NCI-H1048 (cell line): ENCODE measurements at places on chromosomes 1 and 21.
A peak's percentile ranks its signal among the peaks of the same experiment; 100 is the strongest.

DNA sequence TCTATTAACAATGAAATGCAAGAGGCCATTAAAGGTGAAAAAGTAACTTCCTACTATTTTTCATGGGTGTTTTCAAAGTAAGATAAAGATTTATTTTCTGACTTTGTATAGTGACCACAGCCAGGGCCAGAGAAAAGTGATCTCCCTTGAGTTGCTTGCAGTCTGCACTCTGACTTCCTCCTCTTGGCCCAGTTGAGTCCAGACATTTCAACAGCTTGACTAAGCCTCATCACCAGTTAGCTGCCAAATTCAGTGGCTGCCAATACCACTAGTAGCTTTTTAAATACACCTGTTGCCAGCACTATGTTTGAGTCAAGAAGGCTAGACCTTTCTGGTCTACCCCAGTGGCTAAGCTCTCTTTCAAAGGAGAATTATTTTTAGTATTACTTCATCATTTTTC lies 3.7 kb upstream of the NEK7 start:
- DNase-seq, result no peak

DNA sequence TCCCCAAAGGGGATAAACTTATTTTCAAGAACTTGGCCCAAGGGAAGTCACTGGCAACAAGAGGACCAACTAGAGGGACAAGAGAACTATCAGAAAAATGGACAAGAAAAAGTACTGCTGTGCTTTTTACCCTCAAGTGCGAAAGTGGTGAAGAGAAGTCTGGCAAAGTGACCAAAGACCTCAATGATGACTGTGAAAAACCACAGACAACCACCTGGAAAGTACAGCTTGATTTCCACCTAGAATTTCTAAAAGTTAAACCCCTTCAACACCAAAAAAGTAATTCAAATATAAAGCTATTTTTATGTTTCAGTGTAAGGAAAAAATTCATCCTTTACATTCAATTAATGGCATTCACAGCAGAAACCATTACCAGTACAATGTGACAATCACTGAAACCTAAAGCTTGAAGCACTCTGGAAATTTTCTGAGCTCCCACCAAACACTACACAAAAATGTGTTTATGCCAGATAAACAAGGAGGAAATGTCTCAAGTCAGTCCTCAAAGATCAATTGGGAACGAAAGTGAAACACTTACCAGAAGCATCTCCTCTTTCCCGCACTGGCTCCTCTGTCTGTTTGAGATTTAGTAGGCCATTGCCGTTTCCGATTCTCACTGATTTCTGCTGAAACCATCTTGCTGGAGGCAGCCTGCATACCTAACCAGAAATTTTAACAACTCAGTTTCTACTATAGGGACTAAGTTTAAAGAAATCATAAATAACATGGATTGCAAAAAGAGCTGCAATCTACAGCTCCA lies 8.3 kb downstream of the SDE2 start:
- DNase-seq, result no peak

DNA sequence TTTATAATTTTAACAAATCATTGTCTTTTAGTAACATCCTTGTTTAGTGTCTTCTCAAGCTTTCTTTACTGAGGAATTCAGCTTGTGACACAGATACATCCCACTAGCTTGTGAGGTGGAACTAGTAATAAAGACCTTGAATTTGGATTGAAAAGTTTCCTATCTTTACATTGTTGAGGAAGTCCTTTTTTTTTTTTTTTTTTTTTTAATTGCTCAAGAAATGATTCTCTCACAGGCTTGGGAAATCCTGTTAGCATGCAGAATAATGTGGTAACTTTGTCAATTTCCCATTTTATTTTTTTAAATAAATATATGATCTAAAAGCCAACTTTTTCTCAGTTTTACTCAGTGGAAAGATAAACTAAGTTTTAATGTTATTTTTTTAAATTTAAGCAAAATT lies 15.8 kb downstream of the DENND2D start:
- no peak for DNase-seq

DNA sequence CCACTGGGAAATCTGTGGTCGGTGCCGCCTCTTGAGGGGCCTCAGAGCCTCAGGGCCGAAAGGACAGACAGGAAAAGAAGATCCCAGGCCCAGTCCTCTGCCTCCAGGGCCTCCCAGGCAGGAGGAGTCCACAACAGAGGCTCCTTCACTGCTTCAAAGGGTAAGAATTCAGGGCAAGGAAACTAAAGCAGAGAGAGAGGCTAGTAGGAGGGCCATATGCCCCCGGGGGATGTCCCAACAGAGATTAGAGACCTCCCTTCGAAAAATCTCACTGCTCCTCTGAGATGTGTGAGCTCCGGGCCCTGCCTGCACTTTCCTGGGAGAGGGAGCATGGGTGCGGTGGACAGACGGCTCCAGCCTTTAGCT lies 465.9 kb downstream of the NPHP4 start:
- no peak for DNase-seq

- no peak for DNase-seq
These were observed 101.7 kb downstream of the ESRRG start for GRCh38 chr1:216621536-216621935.

DNA sequence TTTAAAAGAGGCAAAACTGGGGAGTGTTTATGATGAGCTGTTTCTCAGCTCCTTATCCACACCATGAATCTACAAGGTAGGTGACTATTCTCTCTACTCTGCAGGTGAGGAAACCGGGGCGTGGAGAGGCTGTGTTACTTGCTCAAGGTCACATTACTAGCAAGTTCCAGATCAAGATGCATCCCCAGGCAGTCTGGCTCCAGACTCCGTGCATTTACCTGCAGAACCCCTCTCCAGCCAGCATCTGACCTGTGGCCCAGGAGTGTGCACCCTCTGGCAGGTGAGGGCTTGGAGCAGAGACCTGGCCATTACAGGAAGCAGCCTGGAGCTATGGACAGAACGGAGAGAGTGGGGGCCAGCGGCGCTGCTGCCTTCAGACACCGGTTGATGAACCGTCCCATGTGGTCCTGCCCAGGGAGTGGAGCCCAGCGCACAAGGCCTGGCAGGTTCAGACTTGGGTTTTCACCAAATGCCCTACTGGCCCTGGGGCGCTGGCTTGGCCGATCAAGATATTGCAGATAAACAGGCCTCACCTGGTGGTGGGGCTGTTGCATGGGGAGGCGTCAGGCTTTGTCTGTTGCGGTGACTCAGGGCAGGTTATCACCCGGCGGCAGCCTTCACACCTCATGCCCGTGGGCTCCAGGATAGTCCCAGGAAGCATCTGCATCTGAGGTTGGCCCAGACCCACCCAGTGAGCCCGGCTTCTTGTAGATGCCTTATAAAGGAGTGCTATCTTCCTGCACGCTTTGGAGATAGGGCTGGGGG lies 29.2 kb upstream of the WNT4 start:
- DNase-seq, result no peak

GRCh38 chr1:155226188-155226909 lies 17.9 kb downstream of the MTX1 start:
- DNase-seq, result peak; percentile 33

DNA sequence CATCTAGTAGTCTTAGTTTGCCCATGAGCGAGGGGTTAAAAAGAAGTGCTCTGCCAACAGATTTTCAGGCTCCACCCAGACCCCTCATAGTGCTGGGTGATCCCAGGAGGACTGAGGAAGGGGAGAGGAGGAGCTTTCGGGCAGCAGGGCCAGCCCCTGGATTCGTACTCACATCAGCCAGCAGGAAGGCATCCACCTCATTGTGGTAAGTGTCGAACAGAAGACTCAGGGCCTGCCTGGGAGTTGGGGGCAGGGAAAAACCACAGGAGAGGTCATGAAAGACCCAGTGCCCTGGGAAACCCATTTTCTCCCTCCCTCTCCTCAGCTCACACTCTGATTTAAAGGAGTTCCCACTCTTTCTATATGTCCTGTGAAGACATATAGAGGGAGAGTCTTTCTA lies 34.9 kb downstream of the PIK3C2B start:
- no peak for DNase-seq

- no peak for DNase-seq
These were observed 19.3 kb downstream of the HAO2 start for GRCh38 chr1:119387858-119388257.

GRCh38 chr21:36976882-36977651 lies 10.6 kb upstream of the HLCS start:
- DNase-seq, result no peak

GRCh38 chr1:179177182-179177581 lies 52.3 kb downstream of the ABL2 start:
- no peak for DNase-seq

GRCh38 chr1:61481315-61481715 lies 243.6 kb downstream of the TM2D1 start:
- DNase-seq, result no peak

- no peak for DNase-seq
These were observed 24.3 kb downstream of the ZMYND12 start for GRCh38 chr1:42431514-42431913.

DNA sequence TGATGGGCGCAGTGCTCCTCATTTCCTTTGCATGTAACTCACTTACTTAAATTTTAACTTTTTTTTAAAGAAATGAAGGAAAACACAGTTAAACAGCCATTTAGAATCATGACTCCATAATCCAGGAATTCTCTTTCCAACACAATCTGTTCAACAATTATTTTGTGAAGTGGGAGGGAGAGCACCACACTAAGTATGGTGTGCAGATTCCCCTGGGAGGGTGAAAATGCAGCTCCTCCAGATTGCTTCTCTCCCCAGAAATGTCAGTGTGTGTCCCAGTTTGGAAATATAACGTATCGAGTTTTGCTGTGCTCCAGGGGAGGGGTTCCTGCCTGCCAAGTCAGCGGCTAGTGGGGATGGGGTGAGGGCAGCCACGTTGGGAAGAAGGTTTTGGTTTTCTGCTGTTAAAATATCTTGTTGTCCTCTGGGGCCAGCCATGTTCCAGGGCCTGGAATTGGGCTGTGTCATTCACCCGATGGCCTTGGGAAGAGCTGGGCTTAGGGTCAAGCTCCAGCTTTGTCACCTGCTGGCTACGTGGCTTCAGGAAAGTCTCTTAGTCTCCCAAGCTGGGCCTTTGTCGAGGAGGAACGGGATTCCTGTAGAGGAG lies 17.3 kb upstream of the DISP3 start:
- no peak for DNase-seq

DNA sequence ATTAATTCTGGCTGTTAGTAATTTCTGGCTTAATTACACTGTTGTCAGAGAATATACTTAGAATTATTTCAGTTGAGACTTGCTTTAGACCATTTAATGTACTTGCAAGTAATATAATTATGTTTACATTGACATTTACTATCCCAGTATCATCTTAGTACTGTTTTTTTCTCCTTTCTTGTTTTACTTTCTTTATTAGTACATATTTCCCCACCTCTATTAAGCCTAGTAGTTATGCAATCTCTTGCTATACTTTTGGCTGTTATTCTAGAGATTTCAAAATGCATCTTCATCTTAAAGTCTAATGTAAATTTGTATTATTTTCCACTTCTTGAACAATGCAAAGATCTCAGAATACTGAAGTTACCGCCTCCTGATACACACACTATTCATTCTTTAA lies 24.4 kb downstream of the BRWD1 start:
- no peak for DNase-seq

GRCh38 chr21:37032293-37032692 lies 25.8 kb downstream of the RIPPLY3 start:
- no peak for DNase-seq

- DNase-seq, result no peak
These were observed 7.1 kb upstream of the MROH9 start for GRCh38 chr1:170927955-170928840.

DNA sequence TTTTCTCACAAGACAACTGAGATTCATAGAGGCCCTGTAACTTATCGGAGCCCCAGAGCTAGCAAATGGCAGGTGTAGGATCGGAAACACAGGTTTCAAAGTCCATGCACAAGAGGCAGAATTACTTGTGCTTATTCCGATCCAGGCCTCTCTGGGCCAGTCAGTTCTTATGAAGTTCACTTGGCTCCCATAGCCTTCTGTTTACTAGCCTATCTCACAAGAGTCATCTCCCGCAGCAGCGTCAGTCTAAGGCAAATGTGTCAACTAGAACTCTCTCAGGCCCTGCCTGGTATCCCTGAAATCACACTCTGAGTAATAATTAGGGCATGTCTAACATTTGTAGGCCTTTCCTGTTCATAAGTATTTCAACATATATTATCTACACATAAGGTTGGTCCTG lies 43.3 kb downstream of the PHC2 start:
- no peak for DNase-seq

- no peak for DNase-seq
These were observed 99.8 kb downstream of the SNX7 start for GRCh38 chr1:98761219-98761865.
